Epithelial cell of esophagus (primary cell): ENCODE measurements at places on chromosomes 1 and 21.

DNA sequence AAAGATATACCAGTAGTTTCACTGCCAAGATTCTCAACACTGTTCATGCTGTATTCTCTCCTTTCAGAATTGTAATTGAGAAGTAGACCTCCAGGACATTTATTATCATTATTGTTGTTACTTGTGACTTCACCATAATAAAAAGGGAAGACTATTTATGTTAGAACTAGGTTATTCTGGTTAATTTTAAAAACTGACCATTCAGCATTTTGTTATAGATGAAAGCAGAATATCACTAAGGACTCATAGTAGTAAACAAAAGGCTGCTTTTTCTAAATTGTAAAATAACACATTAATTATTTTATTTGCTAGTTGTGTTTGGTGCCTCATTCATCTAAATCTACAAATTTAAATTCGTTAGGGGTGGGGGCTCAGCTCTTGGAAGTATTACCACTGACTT lies 210.4 kb downstream of the PATJ start:
- no peak for DNase-seq

- DNase-seq: no peak
These were observed 4.3 kb upstream of the SERBP1 start for GRCh38 chr1:67434491-67434890.

DNA sequence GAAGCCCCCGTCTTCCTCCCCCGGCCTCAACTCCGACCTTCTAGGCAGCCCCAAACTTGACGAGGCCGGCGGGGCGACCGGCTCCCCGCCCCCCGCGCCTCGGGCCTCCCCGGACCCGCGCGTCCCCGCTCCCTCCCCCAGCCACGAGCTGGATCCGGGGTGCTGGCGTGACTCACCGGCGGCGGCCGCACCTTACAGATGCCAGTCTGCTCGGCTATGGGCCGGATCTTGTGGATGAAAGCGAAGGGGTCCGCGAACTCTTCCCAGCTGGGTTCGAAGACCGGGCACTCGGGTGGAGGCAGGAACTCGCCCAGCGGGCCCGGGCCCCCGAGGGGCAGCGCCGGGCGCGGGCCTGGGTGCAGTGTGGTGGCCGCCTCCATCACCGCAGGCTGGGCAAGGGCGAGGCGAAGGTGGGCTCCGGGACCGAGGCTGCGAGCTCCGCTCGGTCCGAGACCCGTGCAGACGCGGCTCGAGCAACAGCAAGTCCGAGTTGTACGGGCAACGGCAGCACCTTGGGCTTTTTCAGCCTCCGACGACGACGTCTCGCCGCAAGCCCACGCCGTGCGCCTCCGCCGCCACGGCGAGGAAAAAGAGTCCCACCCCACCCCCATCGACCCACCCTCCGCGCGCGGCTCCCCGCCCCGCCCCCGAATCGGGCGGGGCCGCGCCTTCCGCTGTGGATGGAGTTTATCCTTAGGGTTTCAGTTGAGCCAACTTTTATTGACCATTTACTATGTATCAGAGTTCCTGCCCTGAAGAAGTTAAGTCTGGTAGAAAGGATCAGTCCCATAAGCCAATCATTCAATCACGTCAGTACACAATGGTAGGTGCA lies at the start of gene KDM5B:
Gene KDM5B (minus strand): TSS at position 496 of the 832 bp plus-strand sequence. CDS start 116 bp downstream, at position 380.
- DNase-seq: peak; percentile 83

GRCh38 chr1:69747207-69747606 lies 179.5 kb downstream of the LRRC7 start:
- peak; percentile 36 for DNase-seq

DNA sequence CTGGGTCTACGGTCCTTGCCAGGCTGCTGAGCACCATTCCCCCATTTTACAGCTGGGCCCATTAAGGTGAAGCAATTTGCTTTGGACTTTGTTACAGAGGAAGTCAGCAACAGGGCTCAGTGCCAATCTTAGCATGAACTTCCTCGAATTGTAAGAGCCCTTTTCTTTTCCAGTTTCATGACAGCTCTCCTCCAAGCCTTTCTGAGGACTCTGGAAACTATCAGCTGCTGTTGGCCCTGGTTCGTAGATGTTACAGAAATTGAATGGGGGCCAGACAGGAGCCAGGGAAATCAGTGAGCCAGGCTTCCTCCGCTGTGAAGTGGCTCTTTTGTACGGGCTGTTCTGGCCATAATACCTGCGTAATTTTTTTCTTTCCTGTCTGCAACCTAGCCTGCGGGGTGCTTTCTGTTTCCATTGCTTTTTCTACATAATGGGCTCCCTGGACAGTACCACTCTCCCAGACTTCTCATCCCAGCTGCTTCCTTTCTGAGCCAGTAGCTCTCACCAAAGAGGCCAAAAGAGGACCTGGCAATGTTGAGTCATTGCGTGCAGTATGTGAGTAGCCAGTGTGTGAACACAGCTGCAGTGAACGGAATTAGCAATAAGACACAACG lies 386.3 kb downstream of the DISC1 start:
- peak; percentile 65 for DNase-seq

- no peak for DNase-seq
These were observed 10.0 kb downstream of the TP53BP2 start for GRCh38 chr1:223835754-223836153.

DNA sequence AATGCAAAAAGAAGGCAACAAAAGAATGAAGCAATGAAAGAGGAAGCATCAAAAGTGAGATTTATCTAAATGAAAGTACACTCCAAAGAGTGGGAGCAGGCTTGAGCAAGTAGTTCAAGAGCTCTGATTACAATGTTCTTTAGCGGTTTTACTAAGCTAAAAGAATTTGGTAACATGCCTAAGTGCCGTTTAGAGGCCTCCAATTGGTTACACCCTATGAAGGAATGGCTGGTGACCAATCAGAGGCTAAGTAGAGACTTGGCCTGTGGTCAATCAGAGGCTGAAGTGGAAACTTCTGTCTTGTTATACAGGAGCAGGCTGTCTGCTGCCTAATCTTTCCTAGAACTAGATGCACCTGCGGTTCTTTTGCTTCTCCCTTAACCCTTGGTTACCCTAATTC lies 59.1 kb downstream of the PTGFR start:
- no peak for DNase-seq

- DNase-seq: peak; percentile 76
These were observed 43.5 kb upstream of the RAB4A start for GRCh38 chr1:229227298-229227919.

GRCh38 chr1:70504176-70504820 lies 93.2 kb downstream of the CTH start:
- peak; percentile 10 for DNase-seq

DNA sequence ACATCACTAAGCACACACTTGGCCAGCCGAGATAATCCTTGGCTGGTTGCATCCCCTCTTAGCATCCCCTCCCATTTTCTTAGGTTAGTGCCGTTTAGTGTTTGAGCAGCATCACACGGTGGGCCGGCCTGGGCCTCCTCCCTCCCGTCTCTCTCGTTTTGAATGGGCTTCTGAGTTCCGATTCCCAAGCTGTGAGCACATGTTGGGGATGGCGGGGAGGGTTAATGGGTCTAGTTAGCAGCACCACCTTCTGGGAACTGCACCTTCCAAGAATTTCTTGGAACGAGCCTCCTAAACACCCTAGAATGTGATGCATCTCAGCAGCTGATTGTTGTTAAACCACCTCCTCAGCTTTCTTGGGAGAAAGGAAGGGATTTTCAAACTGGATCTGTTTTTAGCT lies 73.3 kb downstream of the CNIH3 start:
- DNase-seq: no peak

DNA sequence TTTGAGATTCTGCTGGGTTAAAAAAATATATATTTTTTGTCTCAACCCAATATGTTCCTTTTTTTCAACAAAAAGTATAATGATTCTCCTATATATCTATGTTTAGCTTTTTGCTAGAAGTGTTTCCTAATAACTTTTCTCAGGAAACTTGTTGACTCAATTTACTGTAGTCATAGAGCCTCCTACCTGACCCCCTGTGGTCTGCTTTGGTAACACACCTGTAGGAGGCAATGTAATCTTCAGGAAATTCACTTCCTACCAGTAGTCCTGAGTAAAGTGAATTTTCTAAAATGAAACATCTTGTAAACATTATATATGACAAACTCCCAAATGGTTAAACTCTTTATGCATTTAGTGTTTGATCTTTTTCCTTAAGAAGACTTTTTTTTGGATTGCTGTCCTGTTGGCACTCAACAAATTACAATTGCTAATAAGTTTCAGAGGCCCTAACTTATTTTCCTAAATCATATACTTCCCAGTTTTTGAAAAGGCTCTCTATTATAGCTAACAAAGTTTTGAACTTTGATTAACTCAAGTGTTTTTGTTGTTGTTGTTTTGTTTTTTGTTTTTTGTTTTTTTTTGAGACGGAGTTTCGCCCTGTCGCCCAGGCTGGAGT lies 118.3 kb downstream of the OLFML2B start:
- DNase-seq: peak; percentile 71

GRCh38 chr1:82492159-82492558 lies 691.4 kb downstream of the ADGRL2 start:
- DNase-seq: no peak
